Activated T-cell treated with anti-CD3 and anti-CD28 coated beads, Interleukin-2, amount 50 U/mL, for 1 hour (primary cell): ENCODE measurements at places on chromosomes 7 and 10.
A peak's percentile ranks its signal among the peaks of the same experiment; 100 is the strongest.

- DNase-seq = no peak
Measured at GRCh38 chr10:43808136-43808535, 159.5 kb upstream of the ZNF32 start.

- no peak for DNase-seq
Measured at GRCh38 chr10:32189400-32190084, 133.3 kb upstream of the KIF5B start.

GRCh38 chr10:113713640-113713982 lies 33.9 kb downstream of the CASP7 start:
- no peak for DNase-seq

DNA sequence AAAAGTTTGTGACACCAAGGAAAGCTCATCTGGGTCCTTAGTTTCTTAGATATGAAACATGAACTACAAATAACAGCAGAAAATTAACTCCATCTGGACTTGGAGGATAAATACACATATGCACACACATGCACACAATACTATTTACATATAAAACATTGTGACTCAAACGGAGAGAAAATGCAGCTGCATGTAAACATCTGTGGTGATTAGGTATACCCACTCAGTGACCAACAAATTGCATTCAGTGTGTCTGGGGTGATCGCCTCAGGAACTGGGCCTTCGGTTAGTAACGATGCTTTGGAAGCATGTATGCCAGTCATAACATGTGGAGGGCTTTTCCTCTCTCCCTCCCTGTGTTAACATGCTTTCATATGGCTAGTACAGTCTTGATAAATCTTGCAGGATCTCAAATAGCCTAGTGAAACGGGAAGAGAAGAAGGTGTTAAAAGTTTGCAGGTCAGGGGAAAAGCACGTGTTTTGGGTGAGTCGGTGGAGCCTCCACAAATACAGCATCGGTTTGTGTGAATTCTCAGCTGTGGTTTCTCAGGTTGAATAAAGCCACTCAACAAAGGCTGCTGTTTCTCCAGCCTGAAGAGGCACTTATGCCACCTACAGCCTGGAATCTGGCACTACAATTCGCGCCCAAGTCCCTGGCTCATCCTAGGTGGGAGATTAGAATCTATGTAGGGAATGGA lies 8.7 kb upstream of the GLRX3 start:
- peak; percentile 56 for DNase-seq

GRCh38 chr10:113894581-113894980 lies 40.1 kb downstream of the NHLRC2 start:
- no peak for DNase-seq

DNA sequence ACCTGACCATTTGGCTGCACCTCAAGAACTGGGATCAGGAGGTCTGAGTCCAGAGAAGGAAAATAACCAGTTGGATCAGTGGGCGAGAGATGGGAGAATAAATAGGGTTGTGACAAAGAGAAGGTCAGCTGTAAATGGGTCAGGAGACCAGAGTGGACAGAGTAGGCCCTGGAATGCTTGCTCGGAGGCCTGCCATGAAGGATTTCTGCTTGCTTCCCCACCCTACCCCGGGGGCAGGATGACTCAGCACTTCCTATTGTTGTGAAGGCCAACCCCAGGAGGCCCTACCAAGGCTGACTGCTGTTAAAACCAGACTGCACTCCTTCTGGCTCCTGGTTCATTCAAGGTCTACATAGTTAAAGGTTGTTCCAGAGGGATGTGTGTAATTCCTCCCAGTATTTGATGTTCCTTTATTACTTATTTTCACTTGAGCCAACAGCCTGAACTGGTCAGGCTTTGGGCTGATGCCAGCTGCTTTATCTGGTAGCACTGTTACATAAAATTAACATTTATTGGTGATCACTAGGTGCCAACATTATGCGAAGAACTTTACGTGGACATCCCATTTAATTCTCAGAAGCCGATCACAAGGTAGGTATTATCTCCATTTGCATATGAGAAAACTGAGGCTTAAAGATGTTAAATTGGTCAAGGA lies 27.3 kb upstream of the IFRD1 start:
- no peak for DNase-seq

GRCh38 chr10:74518061-74518460 lies 308.3 kb upstream of the KAT6B start:
- no peak for DNase-seq

GRCh38 chr10:68367121-68367520 lies 34.4 kb upstream of the PBLD start:
- DNase-seq = no peak

GRCh38 chr7:151068069-151068773 lies 8.8 kb downstream of the SLC4A2 start:
- DNase-seq = no peak

DNA sequence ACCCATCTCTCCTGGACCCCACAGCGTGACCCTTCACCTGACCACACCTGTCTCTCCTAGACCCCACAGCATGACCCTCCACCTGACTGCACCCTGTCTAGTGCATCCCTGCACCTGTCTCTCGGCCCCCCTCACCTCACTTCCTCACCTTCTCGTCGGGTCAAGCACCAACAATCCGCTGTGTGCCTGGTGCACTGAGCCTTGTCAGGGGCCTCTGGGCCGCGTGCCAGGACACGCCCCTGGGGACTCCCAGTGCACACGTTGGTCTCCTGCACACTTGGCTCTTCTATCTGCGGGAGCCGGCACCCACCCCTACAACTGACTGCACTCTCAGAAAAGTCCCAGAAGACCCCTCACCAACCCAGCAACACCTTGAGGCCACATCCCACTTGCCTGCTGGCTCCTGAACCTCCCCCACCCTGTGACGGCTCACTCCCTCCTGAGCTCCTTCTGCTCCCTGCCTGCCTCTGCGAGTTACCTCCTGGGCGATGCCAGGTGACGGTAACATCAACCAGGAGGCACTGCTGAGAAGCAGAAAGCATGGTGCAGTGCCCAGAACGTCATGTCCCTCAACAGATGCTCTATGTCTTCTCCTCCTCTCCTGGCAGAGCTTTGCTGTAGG lies 147.6 kb downstream of the DIP2C start:
- DNase-seq = no peak

DNA sequence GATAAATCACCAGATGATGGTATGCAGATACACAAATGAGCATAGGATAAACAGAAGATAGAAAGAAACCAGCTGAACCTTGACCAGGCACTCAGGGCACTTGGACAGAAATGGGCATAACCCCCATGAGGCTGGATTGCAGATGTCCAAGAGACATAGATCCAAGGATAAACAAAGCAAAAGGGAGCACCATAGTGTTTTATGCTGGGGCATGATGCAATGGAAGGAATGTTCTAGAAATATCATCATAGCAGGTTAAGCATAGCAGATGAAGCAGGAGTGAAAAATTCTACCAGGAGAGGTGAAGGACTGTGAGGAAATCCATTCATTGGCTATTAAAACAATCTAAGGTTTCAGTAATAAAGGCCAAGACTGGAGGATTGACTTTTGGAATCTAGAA lies 70.5 kb upstream of the TES start:
- DNase-seq = no peak

DNA sequence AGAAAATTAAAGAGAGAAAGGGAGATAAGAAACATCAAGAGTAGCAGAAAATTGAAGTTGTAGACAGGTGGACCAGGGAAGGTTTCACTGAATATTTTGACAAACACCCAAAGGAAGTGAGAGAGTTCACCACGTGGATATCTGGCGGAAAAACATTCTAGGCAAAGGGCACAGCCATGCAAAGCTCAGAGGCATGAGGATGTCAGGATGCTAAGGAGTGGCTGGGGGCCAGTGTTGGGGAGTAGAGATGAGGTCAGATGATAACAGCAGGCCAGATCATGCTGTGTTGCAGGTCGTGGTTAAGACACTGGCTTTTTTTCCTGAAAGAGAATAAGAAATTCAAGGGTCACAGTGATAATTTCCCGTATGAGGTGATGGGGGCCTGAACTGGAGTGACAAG lies 181.9 kb downstream of the DGKI start:
- no peak for DNase-seq

DNA sequence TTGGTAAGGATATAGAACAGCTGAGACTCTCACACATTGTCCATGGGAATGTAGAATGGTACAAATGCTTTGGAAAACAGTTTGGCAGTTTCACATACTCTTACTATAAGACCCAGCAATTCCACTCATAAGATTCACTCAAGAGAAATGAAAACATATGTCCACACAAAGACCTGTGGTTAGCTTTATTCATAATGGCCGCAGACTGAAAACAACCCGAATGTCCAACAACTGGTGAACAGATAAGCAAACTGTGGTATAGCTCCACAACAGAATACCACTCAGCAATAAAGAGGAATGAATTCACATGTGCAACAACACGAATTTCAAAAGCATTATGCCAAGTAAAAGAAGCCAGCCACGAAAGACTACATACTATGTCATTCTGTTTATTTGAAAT lies 33.5 kb upstream of the CUL1 start:
- DNase-seq = no peak

- no peak for DNase-seq
Measured at GRCh38 chr7:134781171-134781570, 1.7 kb downstream of the CALD1 start.

DNA sequence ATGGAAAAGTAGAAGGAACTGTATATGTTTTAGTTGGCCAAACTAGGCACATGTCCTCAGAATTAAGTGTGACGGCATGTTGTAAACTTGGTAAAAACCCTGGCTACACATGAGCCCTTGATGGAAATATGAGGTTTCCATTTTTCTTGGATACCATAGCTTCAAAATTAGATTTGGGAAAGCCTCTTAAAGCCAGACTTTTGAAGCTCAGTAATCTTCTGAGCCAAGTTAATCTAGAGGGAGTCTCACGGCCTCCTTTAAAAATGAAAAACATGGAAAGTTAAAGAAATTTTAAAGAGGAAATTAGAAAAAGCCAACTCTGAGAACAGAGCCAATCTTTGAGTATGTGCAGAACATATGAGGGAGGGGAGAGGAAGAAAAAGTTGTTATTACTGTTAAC lies 376.0 kb downstream of the CTNNA3 start:
- no peak for DNase-seq

- no peak for DNase-seq
Measured at GRCh38 chr7:93006480-93007095, 111.2 kb downstream of the SAMD9 start.

GRCh38 chr7:89926701-89927100 lies 227.6 kb upstream of the STEAP1 start:
- no peak for DNase-seq

GRCh38 chr10:31926765-31927564 lies 1.7 kb downstream of the ARHGAP12 start:
- DNase-seq = no peak

DNA sequence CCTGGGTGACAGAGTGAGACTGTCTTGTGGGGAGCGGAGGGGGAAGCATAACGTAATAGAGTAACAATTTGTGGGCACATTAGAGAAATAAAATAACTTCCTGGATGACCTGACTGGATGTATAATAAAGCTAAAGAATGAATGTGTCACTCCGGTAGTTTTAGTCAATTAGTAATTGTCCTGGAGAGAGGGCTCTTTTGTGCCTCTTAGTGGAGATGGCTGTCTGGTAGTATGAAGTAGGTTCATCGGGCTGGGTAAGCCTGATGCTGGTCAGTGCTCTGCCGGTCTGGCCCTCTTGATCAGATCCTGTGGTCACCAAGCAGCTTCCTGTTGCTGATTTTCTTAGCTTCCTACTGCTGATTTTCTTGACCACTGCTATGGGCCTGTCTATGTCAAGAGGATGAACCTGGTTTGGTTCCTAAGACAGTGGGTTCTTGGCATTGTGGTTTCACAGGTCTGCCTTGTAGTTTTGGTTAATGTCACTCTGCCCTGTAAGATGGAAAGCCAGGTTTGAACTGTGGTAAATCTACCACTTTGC lies 34.1 kb downstream of the ZRANB1 start:
- DNase-seq = no peak

DNA sequence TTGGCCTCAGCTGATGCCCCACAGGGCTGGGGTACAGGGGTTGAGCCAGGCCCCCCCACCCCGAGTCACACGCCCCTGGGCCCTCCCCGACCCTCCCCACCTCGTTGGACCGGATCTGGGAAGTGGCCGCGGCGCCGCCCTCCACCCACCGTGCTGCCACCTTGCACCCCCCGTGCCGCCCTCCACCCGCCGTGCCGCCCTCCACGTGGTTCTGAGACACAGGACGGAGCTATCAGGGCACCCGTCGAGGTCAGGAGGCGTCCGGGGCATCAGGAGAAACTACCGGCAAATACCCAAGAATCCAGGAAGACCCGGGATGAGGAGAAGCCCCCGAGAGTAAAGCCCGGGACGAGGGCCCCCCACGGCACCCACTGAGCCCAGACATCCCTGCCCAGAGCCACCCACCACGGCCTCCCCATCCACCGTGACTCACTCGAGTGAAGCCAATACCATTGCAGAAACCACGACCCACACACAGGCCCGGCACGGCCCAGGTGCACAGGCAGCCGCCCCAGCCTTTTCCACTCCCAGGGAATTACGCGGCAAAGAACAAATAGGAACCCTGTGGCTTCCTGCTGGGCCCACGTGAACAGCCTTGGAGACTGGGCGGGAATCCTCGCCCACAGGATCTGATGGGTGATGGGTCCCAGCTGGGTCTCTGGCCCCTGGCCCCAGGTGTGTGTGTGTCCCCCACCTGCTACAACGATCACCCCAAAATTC lies 34.0 kb downstream of the ADAP1 start:
- peak; percentile 36 for DNase-seq

- DNase-seq = no peak
Measured at GRCh38 chr7:29851487-29851886, 45.2 kb downstream of the WIPF3 start.

GRCh38 chr7:157978766-157979165 lies 608.9 kb downstream of the PTPRN2 start:
- DNase-seq = no peak

DNA sequence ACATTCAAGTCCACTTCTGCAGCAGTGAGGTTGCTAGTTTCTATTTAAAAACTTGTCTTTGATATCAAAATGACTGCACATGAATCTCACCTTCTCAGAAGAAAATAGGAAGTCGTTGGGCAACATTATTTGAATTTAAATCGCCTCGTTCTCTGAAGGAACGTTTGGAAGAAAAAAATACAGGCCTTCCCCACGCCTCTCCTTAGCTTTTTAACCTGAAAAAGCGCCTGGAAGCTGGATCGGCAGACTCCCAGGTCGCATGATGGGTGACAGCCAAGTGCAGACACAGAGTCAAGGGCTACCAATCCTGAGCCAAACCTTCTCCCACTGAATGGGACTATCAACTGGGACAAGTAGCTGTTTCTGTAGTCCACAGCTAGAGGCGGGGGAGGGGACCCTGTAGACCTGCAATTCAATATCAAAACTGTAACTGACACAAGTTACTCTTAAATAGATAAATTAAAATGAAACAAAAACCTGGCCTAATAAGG lies 2.2 kb downstream of the FAM53B start:
- DNase-seq = peak; percentile 35

GRCh38 chr7:151351027-151351426 lies 9.4 kb downstream of the NUB1 start:
- DNase-seq = peak; percentile 38

- peak; percentile 4 for DNase-seq
Measured at GRCh38 chr7:303425-303824, 13.5 kb downstream of the FOXL3 start.
